ENCODE measurements at places on chromosomes 7 and 10.
A peak's percentile ranks its signal among the peaks of the same experiment; 100 is the strongest.

DNA sequence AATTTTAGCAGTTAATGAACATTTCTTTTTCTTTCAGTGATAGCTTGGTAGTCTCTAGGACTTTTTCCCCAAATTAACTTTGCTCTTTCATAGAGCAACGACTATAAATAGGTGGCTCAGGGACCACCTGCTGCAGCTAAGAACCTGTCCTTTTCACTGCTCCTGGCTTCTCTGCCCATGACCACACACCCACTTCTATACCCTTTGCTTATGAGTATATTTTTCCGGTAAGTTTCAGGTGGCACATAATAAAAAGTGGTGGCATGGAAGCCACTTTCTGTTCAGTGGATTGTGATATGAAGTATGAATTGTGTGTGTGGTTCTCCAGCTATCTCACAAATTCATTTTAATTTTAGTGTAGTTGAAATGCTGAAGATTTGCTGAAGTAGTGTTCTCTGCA is 1.2 kb downstream of the ING3 start:
- DNase-seq: no peak

GRCh38 chr7:49772916-49773217 is 571 bp upstream of the VWC2 start:
- no peak for DNase-seq

- no peak for DNase-seq
These were observed 335 bp upstream of the CHCHD1 start for GRCh38 chr10:73781548-73781878.

GRCh38 chr10:65660006-65660405 is 1265.8 kb upstream of the LRRTM3 start:
- no peak for DNase-seq

- no peak for DNase-seq
These were observed 46.3 kb downstream of the SPAG6 start for GRCh38 chr10:22391600-22391999.

- no peak for DNase-seq
These were observed 71.7 kb downstream of the MYL10 start for GRCh38 chr7:101557421-101557820.

DNA sequence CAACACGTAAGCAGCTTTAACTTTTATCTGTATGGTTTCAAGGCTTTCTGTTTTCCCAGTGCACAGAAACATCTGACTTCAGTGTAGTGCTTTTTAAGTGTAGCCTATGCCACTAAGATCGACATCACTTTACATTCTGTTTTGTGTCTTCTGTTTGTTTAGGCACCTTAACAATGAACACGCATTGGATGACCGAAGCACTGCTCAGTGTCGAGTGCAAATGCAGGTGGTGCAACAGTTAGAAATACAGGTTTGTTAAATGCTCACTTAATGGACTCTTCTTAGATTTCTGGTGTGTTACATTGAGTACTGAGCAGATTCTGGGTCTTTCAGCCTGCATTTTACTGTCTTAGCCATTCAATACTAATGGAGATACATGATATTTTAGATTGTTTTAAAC is 237.4 kb downstream of the FOXP2 start:
- DNase-seq: no peak

GRCh38 chr10:132920101-132920925 is 22.1 kb downstream of the CFAP46 start:
- no peak for DNase-seq

DNA sequence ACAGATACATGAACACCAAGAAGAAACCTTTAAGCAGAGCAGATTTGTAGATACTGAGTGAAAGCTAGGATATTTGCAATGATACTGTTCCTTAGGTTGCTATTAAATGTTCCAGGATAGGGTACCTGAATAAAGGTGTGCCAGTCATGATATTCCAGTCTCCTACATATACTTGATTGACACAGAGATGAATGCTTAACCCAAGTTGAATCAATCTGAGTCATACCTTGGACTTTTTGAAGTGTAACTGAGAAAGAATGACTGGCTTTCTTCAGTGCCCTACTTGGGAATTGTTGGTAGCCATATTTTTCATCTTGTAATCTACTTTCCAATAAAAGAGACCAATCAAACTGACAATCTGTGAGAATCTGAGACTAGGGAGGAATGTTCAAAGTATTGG is 805.7 kb upstream of the GHITM start:
- no peak for DNase-seq

DNA sequence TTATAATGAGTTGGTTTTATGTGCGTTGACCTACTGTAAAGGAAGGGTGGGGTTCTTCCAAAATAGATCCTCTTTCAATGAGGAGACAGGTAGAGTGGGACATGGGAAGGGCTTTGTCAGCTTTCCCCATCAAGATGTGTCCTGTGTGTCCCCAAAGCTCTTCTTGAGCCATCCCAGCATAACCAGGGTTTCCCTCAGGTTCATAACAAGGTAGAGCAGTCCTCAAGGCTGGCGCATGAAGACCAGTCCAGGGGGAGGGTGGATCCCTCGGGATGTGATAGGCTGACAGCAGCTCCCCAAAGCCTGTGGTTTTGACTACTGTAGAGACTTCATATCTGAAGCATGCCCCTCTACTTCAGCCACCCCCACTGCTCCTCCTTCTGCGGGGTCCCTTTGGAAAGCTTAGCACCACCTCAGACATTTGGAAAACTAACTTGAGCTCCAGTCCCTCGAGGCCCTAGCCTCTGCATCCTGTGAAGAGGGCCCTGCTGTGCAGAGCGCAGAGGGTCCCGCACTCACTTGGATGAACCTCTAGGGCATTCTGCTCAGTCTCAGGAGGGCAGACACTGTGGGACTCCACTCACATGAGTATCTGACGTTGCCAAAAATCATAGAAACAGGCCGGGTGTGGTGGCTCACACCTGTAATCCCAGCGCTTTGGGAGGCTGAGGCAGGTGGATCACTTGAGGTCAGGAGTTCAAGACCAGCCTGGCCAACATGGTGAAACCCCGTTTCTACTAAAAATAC is 1.1 kb upstream of the GIMAP8 start:
- DNase-seq: no peak

GRCh38 chr7:107474104-107474521 is 4.3 kb downstream of the GPR22 start:
- DNase-seq: no peak

DNA sequence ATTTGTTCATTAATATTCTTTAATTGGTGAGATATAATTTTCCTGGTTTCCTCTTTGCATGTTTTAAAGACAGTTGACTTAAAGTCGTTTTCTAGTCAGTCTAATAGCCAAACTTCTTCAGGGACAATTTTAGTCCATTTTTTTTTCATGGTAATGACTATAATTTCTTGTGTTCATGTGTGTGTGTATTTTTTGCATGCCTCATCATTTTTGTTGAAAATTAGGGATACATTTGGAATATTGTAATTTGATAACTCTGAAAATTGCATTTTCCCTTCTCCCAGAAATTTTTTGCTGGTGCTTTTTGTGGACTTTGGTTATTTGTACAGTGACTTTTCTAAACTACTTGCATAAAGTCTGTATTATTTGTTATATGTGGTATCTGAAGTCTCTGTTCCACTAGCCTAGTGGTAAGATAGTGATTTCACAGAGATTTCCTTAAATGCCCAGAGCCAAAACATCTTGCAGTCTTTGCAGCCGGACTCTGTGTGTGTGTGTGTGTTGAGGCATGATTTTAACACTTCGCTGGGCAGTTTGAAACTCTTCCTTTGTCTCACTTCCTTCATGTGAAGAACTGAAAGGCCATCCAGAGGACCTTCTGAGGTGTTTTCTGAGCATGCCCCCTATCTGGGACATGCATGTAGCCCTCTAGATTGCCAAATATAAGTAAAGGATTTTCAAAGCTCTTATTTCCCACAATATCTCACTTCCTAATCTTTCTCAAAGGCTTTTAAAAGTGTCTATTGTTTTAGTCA is 40.9 kb upstream of the ZNF365 start:
- DNase-seq: no peak

DNA sequence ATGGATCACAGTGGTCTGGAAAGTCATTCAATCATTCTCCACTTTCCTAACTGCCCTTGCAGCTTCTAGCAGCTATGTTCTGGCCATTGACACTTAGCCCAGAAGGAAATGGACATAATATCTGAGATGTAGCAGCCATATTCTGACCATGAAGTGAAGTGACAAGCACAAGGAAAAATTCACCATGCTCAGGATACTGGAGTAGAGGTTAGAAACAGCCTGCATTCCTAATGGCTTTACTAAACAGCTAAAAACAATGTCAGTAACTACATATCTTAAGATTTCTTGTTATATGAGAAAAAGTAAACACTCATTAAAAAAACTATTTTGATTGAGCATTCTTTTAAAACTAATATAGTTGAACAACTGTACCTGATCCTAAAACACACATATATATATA is 443.8 kb downstream of the MAGI2 start:
- DNase-seq: no peak

DNA sequence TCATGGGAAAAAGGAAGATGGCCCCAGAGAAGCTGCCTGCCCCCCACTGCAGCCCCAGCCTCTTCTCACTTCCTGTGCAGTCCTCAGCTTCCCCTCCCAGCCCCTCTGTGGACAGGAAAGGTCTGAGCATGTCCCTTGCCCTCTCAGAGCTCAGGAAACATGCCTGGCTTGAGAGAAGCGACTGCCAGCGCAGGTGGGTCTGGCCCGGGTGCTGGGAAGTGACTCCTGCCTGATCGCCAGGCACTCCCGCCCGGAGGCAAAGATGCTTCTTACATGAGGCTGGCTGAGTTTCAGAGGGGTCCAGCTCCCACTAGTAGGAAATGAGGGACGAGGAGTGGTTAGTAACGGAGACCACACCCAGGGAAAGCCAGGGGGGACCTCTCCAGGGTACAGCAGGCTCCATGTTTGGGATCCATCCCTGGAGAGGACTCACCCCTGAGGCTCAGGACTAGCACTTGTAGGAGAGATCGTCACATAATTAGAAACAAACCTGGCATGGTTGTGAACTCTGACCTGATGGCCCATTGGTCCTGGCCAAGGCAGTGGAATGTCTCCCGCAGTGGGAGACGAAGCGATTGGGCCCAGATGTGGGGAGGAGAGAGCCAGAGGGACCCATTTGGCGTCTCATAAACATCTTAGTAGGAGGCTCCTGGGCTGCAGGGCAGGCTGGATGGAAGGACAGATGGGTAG is 12.3 kb downstream of the ELN start:
- no peak for DNase-seq

- DNase-seq: no peak
These were observed 83.8 kb upstream of the AKR1E2 start for GRCh38 chr10:4742217-4742616.

- no peak for DNase-seq
These were observed 97.0 kb downstream of the CTTNBP2 start for GRCh38 chr7:117776224-117776623.

DNA sequence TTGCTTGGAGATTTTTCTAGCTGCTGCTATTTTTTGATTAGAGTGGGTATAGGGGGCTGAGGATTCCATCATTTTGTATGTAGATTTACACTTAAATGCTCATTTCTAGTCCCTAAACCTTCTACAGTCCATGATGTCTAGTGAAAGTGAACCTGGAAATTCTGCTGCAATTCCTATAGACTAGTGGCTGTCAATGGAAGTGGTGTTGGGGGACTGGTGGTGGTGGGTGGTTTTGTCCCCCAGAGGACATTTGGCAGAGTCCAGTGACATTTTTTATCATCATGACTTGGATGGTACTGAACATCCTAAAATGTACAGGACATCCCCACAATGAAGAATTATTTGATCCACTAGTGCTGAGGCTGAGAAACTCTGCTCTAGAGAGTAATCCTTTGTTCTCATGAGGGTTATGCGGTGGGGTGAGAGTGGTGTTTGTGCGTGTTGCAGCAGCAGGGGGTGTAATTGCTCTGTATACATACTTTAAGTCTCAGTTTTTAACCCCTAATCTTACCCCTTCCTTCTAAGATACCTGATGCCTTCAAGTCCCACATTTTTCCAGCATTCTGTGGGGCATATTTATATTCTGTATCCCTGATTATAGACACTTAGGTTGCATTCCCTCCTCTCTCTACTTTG is 35.0 kb downstream of the KIF11 start:
- peak; percentile 38 for DNase-seq

GRCh38 chr10:4125776-4126175 is 340.8 kb upstream of the KLF6 start:
- no peak for DNase-seq

GRCh38 chr7:16933296-16934279 is 51.8 kb upstream of the AGR3 start:
- DNase-seq: no peak

GRCh38 chr7:8881916-8882315 is 448.5 kb downstream of the NXPH1 start:
- no peak for DNase-seq

DNA sequence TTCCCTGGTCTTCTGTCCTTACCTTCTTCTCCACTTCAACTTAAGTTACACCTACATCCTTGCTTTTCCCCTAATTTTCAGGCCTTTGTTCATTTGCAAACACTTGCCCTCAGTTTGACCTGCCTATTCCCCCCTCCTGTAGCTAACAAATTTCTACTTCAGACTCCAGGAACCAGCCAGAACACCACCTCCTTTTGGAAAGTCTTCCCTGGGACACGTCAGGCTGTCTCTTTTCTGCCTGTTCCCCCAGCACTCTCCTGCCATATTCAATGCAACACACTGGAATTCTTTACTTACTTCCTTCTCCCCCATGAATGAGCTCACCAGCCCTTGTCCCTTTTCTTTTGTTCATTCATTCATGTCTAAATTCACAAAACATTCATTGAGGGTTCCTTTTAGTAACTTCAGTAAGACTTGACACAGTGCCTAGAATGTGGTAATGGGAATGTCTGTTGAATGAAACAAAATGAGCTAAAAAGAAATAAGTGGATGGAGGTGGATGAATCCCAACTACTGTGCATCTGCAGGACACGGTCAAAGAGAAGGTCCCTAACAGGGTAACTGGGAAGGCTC is 478.0 kb downstream of the KCNMA1 start:
- no peak for DNase-seq

DNA sequence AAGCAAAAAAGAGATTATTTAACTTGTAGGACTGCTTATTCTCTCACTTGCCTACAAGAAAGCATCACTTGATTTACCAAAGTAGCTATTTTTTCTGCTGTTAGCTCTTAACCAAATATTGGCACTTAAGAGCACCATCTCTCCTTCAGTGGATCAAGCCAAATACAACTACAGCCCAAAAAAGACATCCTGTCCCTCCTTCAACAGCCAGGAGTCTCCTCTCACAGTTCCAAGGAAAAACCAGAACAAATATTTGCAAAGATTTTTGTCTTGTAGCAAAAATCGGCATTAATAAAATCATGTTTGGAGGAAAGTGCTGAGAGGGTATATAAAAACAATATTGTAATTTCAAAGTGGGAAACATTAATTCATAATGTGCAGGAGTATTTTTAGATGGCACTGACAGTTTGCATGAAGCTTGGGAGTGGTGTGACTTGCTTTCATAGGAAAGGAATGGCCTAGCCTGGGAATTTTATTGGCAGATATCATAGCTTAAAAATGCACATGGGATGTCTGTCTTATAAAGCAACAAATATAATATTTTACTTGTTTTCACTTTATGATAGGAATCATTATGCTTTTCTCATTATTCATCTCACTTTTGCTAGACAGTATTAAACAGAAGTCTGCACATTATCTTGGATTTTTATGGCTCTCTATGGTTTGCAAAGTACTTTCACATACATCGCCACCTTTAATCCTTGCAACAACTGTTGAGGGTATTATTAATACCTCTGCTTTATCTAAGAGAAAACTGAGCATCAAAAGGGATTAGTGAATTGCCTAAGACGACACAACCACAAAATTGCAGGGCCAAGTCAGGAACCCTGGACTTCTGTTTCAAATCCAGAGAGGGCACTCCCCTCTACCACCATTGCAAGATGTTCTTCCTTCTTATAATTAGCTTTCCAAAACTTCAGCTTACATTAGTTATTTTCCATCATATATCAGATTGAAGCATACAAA is 103.5 kb downstream of the AGMO start:
- no peak for DNase-seq

Measured in HEK293T (cell line).